Dorsolateral prefrontal cortex (tissue), 122 donors: ENCODE measurements at places on chromosomes 3 and 15.

DNA sequence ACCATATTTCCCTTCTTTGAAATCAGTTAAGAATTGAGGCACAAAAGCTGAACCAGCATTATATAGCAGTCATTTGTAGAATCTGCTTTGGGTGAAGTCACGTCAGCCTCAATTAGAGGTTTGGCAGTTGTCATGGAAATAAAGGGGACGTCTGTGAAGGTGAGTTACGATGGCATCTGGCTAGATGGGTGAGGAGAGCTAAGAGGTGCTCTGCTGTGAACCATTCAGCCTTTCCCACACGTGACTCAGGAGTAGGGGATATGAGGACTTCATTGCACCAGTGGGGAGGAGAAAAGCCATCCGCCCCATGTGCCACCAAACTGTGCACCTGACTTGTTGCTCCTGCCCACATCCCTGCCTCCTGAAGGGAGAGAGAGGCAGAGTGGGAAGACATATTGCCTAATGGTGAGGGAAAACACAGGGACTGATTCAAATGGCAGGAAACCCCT is 2.8 kb upstream of the C15orf40 start:
- DNase-seq: no peak

DNA sequence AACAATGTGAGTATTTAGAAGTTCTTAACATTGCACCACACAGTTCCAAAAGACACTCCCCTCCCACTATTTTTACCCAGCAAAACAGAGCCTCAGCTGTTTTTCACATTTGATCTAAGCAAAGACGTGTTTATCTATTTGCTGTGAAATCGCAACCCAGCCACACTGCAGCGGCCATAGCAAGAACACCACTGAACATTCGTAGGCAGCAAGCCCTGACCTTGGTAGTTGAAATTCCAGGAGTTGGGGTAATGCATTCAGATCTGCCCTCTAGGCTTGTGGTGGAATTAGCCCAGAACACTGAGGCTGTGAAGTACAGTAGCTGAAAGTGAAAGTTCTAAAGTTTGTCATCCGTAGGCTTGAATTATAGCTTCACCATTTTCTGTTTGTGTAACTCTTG is 17.1 kb upstream of the SLC24A5 start:
- no peak for DNase-seq

DNA sequence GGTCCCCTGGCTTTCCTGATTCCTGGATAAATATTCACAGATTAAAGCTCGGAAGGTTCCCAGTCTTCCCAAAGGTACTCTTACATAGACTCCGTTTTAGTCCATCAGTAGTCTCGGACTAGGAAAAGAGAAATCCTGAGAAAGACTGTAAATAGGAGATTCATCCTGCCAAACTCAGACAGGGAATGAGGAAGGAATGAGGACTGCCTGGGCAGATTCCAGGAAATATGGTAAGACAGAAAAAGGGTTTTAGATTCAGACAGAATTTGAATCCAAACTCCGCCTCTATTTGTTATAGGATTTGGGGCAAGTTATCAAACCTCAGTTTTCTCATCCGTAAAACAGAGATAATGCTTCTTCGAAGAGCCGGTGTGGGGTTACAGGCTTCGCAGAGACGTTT is 77.8 kb upstream of the VGLL4 start:
- no peak for DNase-seq

- no peak for DNase-seq
Observed at GRCh38 chr3:171558188-171558696, 98.0 kb upstream of the TNIK start.

GRCh38 chr3:122692674-122693073 is 12.0 kb downstream of the PARP14 start:
- no peak for DNase-seq

- no peak for DNase-seq
Observed at GRCh38 chr3:143775459-143775858, 72.8 kb downstream of the SLC9A9 start.

DNA sequence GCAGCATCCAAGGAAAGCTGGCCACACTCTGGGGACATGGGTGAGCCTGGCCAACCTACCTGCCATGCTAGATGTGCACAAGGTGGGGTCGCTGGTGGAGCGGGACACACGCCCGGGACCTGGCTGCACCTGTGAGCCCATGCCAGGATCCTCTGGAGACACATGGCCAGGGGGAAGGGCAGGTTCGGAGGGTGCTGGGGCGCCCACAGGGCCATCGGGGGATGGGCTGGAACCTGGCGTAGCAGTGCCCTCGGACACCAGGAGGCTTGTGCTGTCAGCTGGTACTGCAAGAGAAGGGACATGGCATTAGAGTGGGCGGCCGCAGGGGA is 143.4 kb downstream of the NSMCE3 start:
- no peak for DNase-seq

DNA sequence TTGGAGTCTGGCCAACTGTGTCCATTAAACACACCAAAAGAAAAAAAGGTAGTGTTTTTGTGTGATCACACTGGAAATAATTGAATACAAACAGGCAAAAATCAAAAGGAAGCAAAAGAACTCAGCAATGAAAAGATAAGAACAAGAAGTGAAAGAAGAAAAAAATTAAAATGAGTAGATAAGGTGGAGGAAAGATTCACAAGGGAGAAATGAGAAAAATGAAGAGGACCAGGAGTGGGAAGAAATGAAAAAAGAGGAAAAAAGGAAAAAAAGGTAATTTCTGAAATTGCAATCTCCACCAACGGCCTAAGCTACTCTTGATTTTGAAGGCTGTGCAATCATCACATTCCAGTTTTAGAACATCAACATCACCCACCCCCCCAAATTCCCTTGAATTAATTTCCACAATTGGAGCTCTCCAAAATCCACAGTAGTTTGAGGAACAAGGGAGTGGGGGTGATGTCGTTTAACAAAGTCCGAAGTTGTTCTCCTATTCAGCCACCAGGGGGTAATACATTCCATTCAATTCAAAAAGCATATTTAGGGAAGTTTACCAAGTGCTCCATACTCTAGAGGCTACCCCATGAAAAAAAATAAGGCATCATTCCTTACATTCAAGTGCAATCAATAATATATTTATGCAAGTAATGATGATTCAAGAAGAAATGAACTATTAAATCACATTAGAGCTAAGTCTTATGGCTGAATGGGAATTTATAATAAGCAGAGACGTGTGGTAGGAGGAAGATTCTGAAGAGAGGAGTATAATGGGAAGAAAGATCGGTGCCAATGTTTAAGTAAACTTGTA is 37.4 kb downstream of the ZNF860 start:
- no peak for DNase-seq

DNA sequence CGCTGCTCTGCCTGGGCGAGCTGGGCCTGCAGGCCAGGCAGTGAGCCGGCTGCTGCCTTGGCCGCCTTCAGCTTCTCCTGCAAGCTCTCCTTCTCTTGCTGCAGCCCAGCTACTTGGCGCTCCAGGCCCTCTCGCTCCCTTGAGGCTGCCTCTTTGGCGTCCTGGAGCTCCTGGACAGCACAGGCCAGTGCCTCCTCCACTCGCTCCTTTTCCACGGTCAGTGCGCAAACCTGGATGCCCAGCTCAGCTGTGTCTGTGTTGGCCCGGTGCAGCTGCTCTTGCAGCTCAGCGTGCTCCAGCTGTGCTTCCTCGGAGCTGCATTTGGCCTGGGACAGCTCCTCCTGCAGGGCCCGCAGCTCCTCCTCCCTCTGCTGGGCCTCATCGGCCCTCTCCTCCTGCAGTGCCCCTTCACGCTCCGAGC is 23.1 kb downstream of the CXCR6 start:
- DNase-seq: no peak

DNA sequence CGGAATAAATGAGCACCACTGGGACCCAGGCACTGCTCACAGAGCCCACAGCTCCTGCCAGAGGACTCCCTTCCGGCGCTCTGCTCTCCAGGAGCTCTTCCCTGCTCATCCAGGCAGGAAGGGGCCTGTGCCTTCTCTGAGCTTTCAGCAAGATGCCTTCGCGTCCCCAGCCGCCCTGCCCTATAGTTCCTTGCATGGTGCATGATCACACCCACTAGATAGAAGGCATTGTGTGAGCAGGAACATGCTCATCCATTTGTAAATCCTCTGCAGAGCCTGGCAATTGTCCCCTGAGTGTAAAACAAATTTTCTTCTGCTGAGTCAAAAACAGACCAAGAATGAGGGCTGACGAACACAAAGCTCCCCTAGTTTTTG is 181.6 kb downstream of the MEGF11 start:
- DNase-seq: no peak

GRCh38 chr3:160393346-160394008 is 5.5 kb downstream of the IFT80 start:
- no peak for DNase-seq

- no peak for DNase-seq
Observed at GRCh38 chr3:162525066-162525742, 1028.6 kb downstream of the OTOL1 start.

- DNase-seq: no peak
Observed at GRCh38 chr15:68698708-68699107, 119.9 kb downstream of the CORO2B start.

- DNase-seq: no peak
Observed at GRCh38 chr15:32833379-32833821, 115.6 kb downstream of the GREM1 start.

DNA sequence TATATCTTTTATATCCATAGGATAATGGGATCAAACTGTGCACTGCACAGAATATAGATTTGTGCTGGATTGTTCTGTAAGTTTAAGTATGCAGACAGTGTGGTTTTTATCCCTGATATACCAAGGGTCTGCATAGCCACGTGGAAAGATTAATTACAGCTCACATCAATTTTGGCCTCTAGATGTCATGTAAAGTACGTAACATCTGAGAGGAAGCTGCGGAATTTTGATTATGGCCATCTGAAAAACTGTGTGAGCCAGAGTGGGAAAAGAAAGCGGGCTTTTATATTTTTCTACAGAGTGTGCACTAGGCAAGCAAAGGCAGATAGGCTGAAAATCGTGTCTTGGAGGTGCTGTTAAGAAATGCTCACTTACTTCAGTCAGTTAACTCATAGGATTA is 562.7 kb downstream of the GBE1 start:
- no peak for DNase-seq

GRCh38 chr3:177563243-177563780 is 366.0 kb upstream of the TBL1XR1 start:
- DNase-seq: no peak

- no peak for DNase-seq
Observed at GRCh38 chr3:172397716-172398405, 50.4 kb downstream of the GHSR start.

DNA sequence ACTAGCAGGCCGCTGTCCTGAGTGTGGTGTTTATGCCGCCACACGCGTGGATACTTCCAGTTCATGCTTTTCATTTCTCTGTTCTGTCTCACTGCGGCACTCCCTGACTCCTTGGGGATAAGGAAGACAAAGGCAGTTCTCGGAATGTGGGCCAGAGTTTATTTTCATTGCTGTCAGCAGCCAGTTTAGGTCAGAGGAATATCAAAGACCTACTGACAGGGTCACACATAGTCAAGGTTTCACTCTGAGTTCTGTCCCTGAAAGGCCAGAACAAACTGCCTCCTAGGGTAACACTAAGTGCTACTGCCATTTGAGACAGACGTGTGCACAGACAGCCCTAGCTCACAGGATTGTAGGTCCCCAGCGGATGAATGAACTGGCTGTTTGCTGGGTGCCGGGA is 27.3 kb upstream of the SPTBN5 start:
- DNase-seq: no peak

DNA sequence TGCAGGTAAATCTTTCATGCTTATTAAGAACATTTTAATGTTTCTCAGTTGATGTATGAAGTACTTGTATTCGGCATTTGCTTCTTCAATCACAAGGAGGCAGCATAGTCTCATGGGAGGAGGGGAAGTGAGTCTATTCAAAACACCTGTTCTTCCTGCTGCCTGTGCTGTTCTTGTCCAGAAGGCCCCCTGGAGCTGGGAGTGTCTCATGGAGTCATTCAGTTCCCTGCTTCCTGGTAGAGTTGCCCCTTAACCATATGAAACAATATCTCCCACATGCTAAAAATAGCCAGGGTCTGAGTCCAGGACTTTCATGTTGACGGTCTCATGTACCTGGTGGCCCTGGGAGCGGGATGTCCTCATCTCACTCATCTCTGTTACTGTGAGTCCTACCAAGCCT is 15.5 kb upstream of the PPP1R2 start:
- DNase-seq: no peak

DNA sequence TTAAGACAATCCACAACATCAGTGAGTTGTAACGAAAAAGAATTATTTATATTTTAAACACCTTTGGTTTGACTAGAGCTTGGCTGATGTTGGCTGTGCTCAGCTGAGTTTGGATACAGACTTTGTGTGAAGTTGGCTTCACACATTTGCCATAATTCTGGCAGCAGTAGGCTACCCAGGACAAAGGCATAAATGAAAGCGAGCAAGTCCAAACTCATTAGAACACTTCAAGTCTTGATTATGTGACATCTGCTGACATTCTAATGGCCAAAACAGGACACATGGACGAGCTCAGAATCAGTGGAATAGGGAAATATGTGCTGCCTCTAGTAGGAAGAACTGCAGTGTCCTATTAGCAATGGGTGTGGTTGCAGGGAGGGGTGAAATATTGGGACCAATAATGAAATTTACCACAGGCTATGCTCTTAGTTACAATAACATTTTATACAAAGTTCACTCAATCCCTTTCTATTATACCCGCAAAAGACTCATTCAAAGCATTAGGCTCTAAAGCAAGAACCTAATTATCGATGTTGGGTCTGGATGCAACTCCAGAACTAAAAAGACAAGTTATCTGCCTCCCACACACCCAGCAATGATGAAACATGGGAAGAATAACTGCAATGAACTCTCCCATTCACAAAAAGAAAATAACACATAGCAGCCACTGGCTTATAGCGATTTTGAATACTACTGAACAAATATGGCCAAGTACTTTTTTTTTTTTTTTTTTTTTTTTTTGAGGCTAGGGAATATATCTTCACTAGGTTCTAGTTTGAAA is 493.9 kb upstream of the RASGRP1 start:
- DNase-seq: no peak

DNA sequence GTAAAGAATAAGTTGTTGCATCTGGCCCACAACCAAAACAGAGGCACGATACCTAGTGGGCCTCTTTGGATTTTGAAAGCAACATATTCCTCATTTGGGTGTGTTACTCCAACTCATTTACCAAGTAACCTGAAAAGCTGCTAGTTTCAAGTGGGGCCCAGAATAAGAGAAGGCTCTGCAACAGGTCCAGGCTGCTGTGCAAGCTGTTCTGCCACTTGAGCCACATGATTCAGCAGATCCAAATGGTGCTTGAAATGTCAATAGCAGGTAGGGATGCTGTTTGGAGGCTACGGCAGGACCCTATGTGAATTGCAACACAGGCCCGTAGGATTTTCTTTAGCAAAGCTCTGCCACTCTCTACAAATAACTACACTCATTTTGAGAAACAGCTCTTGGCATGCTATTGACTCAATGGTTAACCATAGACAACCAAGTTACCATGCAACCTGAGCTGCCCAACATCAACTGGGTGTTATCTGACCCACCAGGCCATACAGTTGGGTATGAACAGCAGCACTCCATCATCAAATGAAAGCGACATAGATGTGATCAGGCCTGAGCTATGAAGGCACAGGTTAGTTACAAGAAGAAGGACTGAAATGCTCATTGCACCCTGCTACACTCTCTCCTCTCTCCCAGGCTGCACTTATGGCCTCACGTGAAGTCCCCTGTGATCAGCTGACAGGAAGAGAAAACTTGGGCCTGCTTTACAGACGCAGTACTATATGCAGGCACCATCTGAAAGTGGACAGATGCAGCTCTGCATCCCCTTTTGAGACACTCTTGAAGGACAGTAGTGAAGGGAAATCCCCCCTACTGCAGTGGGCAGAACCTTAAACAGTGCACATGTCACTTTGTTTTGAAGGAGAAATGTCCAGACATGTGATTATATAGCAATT is 9.5 kb upstream of the MCF2L2 start:
- no peak for DNase-seq

GRCh38 chr3:56933803-56934202 is 126.7 kb upstream of the SPATA12 start:
- DNase-seq: no peak

- no peak for DNase-seq
Observed at GRCh38 chr3:186697510-186697909, 19.6 kb upstream of the KNG1 start.
